Omental fat pad (tissue), 4 donors: ENCODE measurements at places on chromosomes 7 and 10. TPM values are rescaled to one million over a fixed set of nuclear protein-coding genes. Genes with fewer than 3 reads are reported as not detected.

DNA sequence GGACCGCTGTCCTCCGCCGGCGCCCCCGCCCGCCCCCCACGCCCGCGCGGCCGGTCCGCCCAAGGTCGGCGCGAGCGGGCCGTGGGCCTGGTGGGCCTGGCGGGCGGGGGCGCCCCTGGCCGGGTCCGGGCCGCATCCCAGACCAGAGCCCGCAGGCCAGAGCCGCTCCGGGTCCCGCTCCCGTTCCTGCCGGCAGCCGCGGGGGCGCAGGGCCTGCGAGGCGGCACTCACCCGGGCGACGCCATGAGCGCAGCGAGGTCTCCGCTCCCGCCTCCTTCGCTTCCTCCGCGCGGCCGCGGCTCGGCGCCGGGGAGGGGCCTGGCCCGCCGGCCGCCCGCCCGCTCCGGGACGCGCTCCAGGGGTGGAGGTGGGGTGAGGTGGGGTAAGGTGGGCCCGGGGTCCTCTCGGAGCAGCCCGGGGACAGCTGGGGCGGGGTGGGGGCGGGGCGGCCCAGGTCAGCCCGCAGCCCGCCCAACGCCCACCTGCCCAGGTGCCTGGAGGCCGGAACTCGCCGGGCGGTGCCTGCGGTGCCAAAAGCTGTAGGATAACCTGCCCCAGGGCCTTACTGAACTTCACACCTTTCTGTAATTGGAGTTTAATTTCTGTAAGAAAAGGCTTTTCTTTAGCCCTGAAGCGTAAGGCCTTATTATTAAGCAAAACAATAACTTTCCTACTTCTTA lies at the start of gene URGCP:
TSS of gene URGCP (minus strand) at position 266 of the 680 bp plus-strand sequence. CDS start at position 245, 21 bp downstream.
- no peak for DNase-seq

Gene ZNF783
- 24.6 TPM for total RNA-seq

Gene ANK3
- total RNA-seq, result 10.9 TPM

Gene OR13A1
- not detected for total RNA-seq
